ENCODE measurements at places on chromosomes 13 and 19. TPM values are rescaled to one million over a fixed set of nuclear protein-coding genes. Genes with fewer than 3 reads are reported as not detected.

The ZNF728 gene
- 1.2 TPM for polyA plus RNA-seq

GRCh38 chr19:38251564-38252051, 4.6 kb downstream of the PPP1R14A start:
- peak; percentile 65 for DNase-seq

The SDHAF1 gene
- polyA plus RNA-seq, result 11.2 TPM

DNA sequence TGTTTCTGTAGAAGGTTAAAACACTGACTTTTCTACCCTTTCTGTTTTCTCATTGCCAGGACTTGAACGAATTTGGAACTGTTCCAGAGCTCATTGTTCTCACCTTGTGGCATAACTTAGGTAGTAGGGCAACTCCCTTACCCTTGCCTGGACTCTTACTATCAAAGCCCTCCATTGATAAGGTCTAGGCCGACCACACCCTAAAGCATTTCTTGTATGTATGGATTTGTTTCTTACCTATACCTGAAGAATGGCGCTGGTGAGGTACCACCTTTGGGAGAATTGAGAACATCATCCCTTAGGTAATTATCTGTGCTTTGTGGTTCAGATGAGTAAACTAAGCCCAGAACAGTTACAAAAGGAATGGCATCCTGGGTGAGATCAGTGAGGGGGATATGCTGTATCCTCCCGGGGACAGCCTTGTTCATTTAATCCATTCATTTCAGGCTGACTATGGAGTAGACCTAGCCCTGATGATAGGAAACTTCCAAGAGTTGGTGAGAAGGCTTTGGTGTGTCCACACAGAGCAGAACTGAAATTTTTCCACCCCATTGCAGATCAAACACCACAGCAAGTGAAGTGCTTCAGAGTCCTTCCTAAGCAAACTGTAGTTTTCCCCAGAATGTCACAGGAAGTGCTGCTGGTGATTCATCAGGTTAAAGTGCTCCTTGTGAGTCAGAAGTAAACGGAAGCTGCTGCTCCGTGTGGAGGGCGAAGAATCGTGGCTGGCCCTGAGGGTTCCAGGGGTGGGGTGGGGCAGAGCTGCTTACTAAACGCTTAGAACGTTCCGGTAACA, 113.0 kb downstream of the TEX26 start:
- DNase-seq, result peak; percentile 56

GRCh38 chr13:97896446-97896845, 57.0 kb upstream of the IPO5 start:
- no peak for DNase-seq

The MIER2 gene
- 15.0 TPM for polyA plus RNA-seq

- peak; percentile 56 for DNase-seq
These were observed 593 bp downstream of the ATG4D start for GRCh38 chr19:10544242-10544752.

- no peak for DNase-seq
These were observed 104.3 kb downstream of the KCNRG start for GRCh38 chr13:50119591-50119990.

- no peak for DNase-seq
These were observed 43.0 kb downstream of the CACNA1A start for GRCh38 chr19:13463296-13463695.

DNA sequence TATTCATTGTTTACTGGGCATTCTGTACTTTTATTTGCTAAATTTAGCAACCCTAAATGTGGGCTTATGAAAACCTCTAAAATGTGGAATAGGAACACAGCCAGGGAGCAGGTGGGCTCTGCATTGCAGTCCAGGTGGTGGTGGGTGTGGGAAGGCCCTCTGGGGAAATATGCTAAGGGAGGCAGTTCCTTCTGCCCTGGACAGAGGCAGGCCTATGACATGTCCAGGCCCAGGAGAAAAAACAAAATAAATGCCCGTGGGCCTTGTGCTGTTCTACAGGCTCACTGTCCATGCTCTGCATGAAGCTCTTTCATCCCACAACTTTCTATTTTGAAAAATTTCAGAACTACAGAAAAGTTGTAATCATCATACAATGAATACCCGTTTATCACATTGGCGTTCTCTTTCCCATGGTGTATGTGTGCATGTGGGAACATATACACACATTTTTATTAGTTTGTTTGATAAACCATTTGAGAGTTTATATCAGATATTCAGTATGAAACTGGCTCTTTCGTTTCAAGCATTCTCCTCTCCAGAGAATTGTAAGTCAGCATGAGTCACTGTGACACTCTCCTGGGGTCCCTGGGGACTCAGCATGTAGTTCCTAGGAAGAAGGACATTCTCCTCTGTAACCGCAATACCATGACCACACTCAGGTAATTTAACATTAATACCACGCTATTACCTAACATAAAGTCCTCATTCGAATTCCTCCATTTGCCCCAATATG, 505.3 kb downstream of the COG6 start:
- DNase-seq, result no peak

DNA sequence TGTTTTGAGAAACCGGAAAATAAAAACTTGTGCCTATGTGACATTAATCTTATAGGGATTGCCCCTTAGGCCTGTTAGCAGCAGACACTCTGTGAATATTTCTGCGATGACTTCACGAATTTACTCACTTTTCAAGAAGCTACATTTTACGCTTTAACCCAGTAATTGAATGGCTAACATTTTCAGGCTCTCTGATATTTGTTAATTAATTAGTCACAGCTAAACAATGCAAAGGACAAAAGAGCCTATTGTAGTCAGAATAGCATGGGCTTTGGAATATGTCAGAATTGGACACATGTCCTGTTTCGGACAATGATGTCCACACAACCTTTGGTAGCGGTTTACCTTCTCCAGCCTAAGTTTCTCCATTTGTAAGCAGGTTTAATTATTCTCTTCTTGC, 506.6 kb downstream of the EFNB2 start:
- DNase-seq, result no peak

The MADCAM1 gene
- polyA plus RNA-seq, result 0.42 TPM

DNA sequence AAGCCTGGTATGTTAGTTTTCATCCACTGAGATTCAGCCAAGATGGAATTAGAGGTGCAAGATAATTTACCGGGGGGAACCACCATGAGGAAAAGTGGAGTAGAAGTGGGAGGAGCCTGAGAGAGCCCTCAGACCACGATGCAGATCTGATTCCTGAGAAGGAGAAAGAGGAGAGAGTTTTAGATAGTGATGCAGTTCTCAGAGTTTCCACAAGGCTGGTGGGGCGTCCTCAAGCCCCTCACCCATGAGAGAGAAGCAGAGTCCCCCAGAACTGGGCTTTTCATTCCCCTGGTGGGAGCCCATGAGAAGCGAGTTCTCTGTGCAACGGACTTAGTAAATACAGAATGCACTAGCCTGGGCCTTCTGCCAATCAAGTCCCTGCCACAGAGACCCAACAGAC, 18.1 kb downstream of the CEACAM5 start:
- DNase-seq, result no peak

The RGCC gene
- 14.9 TPM for polyA plus RNA-seq

The ZNF665 gene
- polyA plus RNA-seq, result 9.2 TPM

The FAM216B gene
- polyA plus RNA-seq, result 0.52 TPM

- DNase-seq, result peak; percentile 16
These were observed 136.6 kb upstream of the USP29 start for GRCh38 chr19:56983171-56983570.

The LGALS13 gene
- polyA plus RNA-seq, result not detected

DNA sequence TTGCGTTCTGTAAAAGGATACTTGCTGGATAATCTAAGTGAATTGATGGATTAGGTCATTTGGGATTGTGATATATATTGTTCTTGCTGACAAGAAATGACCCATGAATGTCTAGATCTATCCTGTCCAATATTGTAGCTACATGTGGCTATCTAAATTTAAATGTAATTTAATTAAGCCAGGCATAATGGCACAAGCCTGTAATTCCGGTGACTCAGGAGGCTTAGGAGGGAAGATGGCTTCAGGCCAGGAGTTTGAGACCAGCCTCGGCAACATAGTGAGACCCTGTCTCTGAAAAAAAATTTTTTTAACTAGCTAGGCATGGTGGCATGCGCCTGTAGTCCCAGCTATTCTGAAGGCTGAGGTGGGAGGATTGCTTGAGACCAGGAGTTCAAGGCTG, 39.3 kb upstream of the AKAP11 start:
- no peak for DNase-seq

The NPAS1 gene
- polyA plus RNA-seq, result 0.31 TPM

GRCh38 chr13:61880578-61881283, 465.1 kb upstream of the PCDH20 start:
- no peak for DNase-seq

DNA sequence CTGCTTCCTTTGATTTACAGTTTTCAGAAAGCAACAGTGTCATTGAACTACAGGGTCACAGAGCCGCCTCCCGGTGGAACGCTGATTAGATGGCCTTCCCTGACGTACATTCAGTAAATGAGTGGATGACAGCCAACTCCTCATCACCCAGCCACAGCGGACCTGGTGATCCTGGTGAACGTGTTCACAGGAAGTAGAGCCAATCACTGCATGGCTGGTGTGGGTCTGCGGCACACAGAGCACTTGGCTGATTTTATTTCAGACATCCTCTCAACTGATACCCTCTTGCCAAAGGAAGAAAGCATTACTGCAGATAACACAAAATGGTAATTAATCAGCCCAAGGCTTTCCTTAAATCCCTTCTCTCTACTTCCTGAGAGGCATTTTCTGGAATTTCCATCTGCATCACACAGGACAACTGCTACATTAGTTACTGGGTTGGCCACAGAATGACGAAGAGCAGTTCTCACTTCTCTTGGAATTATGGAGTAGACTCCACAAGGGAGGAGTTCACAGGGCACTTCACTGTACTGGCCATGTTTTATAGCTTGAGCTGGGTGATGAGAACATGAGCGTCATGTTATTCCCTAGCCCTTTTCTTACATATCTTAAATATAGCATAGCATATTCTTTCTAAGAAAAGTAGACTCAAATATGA, 84.0 kb upstream of the SLC7A1 start:
- no peak for DNase-seq

DNA sequence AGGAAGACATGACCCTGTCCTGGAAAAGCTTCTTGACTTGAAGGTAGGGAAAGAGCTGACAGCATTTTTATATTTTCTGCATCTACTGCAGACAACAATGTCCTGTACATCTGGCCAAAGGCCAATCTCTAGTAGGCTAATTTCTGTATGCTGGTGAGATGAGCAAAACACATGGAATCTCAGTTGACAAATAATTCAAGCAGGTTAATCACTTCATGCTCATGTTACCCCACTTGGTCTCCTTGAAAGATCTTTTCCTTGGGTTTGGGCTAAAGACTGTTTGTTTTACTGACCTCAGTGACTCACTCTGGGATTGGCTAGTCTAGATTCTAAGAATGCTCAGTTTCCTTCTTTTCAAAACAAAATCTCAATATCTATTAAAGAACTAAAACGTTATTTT, 298.8 kb downstream of the LMO7 start:
- DNase-seq, result no peak

All from ovary (tissue), 10 donors.